ENCODE measurements at places on chromosomes 2 and 18. TPM values are rescaled to one million over a fixed set of nuclear protein-coding genes. Genes with fewer than 3 reads are reported as not detected.

Gene TCF7L1
- total RNA-seq, result 0.98 TPM

Gene ACSL3
- 145 TPM for total RNA-seq

Gene RTP5
- total RNA-seq, result 5.2 TPM

Gene CDH19
- 0.25 TPM for total RNA-seq

Gene ABCB11
- total RNA-seq, result 0.25 TPM

Gene TRIM43
- not detected for total RNA-seq

Gene WBP1
- total RNA-seq, result 18.4 TPM
